ENCODE measurements at places on chromosomes 2 and 18. TPM values are rescaled to one million over a fixed set of nuclear protein-coding genes. Genes with fewer than 3 reads are reported as not detected.

The RTTN gene
- 12.1 TPM for total RNA-seq

The TAF1B gene
- 14.6 TPM for total RNA-seq

The AGXT gene
- not detected for total RNA-seq

The RNU2-63P gene
- total RNA-seq = not detected

The CCL20 gene
- total RNA-seq = 1.2 TPM

The WDR35 gene
- 11.3 TPM for total RNA-seq

The CSRNP3 gene
- 1.6 TPM for total RNA-seq

The VWA3B gene
- not detected for total RNA-seq

The ALLC gene
- total RNA-seq = not detected

The FMNL2 gene
- 25.6 TPM for total RNA-seq

- DNase-seq = no peak
Observed at GRCh38 chr2:154226931-154227330, 355.2 kb downstream of the GALNT13 start.

DNA sequence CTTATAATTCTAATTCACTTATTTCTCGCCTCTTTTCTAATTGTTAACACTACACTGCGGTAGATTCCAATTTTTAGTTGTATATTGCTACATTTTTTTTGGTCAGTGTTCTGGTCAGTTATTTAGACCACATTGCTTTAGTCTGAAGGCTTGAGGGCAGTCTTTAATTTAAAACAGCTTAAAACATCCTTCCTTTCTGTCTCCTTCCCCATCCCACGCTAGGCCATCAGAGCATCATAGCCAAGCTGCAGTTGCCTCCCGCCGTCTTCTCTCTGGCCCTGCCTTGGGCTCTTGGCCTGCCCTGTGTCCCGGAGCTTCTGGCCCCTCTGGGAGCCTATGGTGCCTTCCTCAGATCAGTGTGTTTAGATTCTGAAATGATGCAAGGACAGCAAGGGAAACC, 52.6 kb upstream of the GLI2 start:
- DNase-seq = no peak

- no peak for DNase-seq
Observed at GRCh38 chr2:85956646-85957039, 67.9 kb upstream of the ST3GAL5 start.

DNA sequence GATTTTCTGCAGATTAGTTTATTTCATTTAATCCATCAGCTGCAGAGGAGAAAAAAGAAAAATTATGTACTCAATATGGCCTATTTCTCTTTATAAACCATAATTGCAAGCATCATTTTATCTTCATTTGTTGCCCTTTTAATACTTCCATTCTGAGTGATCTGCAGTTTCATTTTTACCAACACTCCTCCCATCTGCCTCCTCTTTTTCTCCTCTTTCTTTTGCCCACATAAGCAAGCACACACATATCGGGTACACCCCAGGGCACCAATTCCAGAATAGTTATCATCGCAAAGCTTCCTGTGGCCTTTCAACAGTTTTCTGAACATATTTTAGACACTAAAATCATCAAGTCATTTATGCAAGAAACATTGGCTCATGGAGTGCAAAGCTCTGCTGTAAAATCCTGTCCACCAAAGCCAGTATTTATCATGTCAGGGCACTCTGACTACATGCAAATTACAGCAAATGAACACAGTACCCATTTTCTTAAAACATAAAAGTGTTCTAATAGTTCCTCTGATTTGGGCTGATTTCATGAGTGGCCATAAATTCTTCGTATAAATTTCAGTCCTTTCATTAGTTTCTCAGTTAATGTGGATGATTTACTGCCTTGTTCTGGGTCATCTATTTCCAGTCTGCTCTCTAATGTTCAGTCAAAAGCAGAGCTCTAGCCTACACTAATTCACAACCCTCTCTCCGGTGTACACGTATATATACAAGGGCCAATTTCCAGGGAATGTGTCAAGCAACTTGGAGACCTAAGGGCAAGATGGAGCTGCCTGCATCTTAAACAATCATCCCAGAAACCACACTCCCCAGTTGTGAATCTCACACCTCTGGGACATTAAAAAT, 281.3 kb downstream of the STK39 start:
- no peak for DNase-seq

DNA sequence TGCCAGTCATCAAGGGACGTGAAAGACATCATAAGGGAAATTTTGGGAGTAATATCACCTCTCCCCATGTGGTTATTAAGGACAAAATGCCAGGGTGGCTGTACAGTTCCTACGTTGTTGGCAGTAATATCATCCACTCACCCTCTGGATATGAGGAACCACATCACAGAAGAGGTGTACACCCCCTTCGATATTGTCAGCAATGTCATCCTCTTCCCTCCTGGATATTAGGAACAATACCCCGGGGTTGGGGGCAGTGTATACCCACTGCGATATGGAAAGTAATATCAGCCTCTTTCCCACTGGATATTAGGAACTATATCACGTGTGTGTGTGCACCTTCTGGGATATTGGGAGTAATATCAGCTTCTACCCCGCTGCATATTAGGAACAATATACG, 1933.3 kb downstream of the SUCLG1 start:
- DNase-seq = no peak

DNA sequence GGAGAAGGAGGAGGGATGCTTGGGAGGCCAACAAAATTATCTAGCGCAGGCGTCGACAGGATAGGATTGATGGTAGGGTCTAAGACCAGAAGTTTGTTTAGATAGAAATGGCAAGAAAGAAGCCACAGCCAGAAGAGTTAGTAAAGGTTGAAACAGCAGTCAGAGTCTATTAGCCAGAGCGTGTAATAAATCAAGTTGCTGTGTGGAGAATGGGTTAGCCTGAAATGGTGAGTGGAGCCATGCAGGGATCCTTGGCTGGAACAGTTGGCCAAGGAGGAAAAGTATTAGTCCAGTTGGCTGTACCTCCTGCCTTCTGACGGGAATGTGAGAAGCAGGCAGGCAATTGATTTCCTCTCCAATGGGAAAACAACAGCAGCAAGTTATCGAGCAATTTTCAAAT, 190.7 kb upstream of the CCDC68 start:
- DNase-seq = no peak

DNA sequence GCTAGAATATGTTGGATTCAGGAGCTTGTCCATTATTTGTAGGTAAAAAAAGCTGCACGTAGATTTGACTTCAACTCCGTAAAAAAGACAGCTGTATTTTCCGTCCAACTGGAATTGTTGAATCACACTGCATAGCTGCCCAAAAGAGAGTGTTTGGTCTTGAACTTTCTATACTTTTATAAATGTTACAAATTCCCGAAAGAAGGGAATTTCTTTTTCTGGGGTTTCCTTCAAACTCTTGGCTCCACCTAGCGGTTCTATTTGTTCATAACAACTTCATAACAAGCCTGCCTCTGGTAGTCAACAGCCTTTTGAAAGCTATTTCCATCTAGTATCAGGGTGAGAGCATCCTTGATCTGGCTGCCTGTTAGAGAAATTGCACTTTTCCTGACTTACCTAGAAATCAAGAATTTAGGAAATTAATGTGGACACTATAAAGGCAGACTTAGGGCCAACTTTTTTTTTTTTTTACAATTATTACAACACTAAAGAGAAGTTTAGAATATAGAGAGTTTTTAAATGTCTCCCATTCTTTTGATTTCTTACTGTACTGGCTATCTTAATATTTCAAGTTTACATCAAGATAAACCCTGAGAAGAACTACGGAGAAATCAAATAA, 48.1 kb downstream of the TMEM185B start:
- DNase-seq = peak; percentile 19

DNA sequence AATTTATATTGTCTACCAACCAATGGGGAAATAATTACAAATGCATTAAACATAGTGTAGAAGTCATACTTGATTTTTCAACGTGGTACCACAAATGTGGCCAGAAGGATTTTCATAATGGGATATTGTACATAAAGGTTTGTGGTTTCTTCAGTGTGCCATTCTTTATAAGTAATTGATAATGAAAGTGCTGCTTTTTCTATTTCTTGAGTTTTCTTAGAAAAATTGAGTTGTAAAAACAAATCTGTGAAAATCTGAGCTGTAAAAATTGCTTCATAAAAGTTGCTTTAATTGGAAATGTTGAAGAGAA, 103.6 kb downstream of the KYNU start:
- DNase-seq = no peak

- no peak for DNase-seq
Observed at GRCh38 chr18:59381949-59382348, 22.9 kb upstream of the LMAN1 start.

- DNase-seq = no peak
Observed at GRCh38 chr2:44663471-44664073, 277.9 kb upstream of the SIX3 start.

DNA sequence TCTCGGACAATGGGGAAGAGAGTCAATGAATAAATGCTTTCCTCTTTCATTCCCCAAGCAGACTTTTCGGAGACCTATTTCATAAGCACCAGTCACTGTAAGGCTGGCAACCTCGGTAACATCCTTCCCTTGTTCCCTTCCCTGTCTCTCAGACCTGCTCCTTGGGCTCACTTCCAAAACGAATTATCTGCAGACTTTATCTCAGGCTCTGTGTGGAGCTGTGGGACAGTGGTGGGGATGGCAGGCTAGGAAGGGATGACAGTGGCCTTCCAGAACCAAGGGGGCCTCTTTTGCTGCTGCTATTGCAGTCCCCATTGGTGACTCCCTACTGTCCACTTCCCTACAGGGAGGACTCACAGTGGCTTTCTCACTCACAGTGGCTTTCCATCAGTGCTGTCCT, 185.6 kb upstream of the MEX3C start:
- no peak for DNase-seq

- DNase-seq = no peak
Observed at GRCh38 chr2:188610827-188611226, 319.2 kb downstream of the GULP1 start.

DNA sequence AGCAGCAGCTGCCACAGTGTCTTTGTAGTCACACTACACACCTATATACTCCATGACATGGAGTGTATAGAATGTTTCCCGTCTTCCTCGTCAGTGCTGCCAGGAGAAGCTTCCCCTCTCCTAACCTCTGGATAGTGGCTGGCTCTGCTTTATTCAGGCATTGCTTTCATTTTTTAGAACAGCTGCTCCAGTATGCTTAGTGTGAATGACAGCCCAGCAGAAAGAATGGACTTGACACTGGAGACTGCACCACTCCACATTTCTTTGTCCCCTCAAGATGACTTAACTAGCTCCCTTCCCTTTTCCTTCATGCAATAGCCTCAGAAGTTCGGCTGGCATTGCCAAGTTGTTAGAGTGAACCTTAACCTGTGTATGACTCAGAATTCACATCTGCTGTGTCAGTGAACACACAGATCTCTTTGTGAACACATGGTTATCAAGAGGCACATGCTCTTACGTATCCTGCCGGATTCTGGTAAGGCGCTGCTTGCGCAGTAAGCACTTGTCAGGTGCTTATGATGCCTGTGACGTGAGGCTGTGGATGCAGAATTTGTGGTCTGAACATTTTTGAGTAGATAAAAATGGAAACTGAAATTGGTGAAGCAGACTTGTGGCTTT, 73.9 kb downstream of the NEDD4L start:
- DNase-seq = peak; percentile 99

DNA sequence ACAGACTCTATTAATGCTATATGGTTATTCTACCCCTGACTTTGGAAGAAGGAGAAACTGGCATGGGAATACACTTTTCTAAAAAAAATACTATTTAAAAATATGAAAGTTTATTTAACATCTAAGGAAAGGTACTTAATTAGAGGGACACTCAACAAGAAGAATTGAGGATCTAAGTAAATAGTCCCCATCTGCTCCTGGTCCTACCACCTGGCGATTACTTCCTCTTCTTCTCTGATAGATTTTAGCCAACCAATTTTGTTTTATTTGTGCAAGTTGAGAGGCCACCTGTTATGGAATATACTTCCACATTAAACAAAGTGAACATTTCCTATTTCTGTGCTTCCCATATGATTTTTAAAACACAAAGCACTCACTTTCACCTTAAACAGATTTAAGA, 111.7 kb downstream of the BCL2 start:
- no peak for DNase-seq

GRCh38 chr2:195672674-195673073, 15.6 kb downstream of the SLC39A10 start:
- DNase-seq = no peak

GRCh38 chr2:36564377-36564930, 33.5 kb downstream of the FEZ2 start:
- DNase-seq = no peak

DNA sequence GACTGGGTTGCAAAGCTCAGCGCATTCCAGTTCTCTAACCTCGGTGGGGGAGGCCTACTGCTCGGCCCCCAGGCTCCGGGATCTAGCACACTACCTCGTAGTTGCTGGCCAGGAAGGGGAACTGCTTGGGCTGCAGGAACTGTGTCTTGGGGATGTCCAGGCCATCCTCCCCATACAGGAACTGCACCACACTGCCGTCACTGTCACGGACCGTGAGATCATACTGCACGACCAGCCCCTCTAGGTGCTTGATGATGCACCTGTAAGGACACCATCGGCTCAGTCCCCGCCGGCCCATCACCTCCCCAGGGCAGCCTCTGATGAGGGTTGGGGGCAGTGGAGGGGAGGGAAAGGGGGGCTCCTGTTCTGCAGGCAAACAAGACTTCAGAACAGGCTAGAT, 61.6 kb downstream of the POLR1A start:
- no peak for DNase-seq

DNA sequence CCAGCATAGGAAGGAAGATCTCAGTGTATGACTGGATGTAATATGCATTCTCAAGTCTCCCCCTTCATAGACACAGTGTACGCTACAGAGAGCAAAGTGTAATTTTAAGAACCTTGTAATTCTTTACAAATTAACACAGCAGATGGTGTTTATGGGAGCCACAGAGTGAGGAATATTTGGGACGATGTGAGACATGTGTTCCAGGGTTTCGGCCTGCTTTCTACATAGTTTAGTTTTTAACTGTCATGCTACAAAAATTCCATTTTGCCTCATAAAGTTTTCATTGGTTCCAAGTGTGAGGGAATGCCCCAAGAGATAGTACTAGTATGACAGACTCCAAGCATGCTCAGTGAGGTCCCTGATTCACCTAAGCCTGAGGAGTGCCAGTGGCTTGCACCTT, 76.2 kb upstream of the LRRTM1 start:
- DNase-seq = no peak

DNA sequence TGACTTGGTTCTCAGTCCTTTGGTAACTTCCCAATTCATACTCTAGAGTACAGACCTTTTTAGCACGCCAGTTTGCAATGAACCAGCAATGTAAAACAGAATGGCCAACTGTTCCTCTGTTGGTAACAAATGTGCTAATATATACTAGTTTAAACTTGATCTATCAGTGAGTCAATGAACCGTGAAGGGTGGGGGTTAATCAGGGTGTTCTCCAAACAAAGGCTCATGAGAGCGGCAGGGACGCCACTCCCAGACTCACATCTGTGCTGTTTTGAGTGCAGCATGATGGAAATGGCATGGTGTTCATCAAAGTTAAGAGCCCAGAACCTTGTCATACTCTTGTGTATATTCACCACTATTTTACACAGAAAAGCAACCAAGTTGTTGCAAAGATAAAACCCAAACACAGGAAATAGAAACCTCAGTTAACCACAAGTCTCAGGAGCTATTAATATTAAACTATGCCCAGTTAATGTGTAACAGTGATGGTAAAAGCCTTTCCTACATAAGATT, 70.3 kb downstream of the CERKL start:
- peak; percentile 83 for DNase-seq

GRCh38 chr2:63023444-63023843, 27.2 kb upstream of the OTX1 start:
- DNase-seq = no peak

- no peak for DNase-seq
Observed at GRCh38 chr2:6822406-6822805, 43.3 kb downstream of the CMPK2 start.

GRCh38 chr18:74375999-74376398, 60.4 kb downstream of the C18orf63 start:
- peak; percentile 95 for DNase-seq

- no peak for DNase-seq
Observed at GRCh38 chr2:33521791-33522281, 45.4 kb downstream of the RASGRP3 start.

GRCh38 chr2:219736209-219736608, 108.8 kb downstream of the SLC4A3 start:
- peak; percentile 23 for DNase-seq

All from epithelial cell of proximal tubule (primary cell).